ENCODE measurements at places on chromosomes 6 and 20. TPM values are rescaled to one million over a fixed set of nuclear protein-coding genes. Genes with fewer than 3 reads are reported as not detected.

- no peak overlapping the region for H3K4me3 ChIP-seq
- H3K36me3 ChIP-seq = no peaks in the 10 kb centered on the region
- H3K27me3 ChIP-seq = no peaks in the 10 kb centered on the region
- no peaks in the 10 kb centered on the region for H3K4me1 ChIP-seq
- no peak overlapping the region for H3K27ac ChIP-seq
- no peak for DNase-seq
Observed at GRCh38 chr6:12258191-12258590, 32.0 kb upstream of the EDN1 start.

GRCh38 chr6:132952986-132953385 lies 138.6 kb downstream of the RPS12 start:
- no peaks in the 10 kb centered on the region for H3K27me3 ChIP-seq
- H3K4me3 ChIP-seq = no peak overlapping the region
- no peak overlapping the region for H3K27ac ChIP-seq
- no peaks in the 10 kb centered on the region for H3K4me1 ChIP-seq

GRCh38 chr6:112163295-112164257 lies 76.2 kb downstream of the FAM229B start:
- DNase-seq = peak; percentile 46
- H3K4me1 ChIP-seq = no peaks in the 10 kb centered on the region
- no peak overlapping the region for H3K27ac ChIP-seq

DNA sequence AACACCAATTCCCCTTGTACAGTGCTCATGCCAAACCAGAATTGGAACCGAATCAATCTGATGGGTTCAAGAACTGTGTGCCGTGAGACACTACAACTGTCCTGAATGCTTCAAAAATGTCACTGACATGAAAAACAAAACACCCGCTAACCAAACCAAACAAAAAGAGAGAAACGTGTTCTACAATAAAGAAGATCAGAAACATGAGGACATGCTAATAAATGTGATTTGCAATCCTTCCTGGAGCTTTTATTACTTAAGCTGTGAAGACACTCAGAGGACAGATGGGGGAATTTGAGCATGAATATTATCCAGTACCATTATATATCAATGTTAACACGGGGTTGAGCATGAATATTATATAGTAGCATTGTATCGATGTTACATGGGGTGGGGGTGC lies 72.2 kb upstream of the NFATC2 start:
- DNase-seq = no peak
- peaks cover 37% of the 10 kb centered on the region for H3K36me3 ChIP-seq
- H3K4me1 ChIP-seq = no peaks in the 10 kb centered on the region
- no peak overlapping the region for H3K27ac ChIP-seq

- H3K27ac ChIP-seq = no peak overlapping the region
Observed at GRCh38 chr6:35808688-35809087, 3.5 kb downstream of the LHFPL5 start.

DNA sequence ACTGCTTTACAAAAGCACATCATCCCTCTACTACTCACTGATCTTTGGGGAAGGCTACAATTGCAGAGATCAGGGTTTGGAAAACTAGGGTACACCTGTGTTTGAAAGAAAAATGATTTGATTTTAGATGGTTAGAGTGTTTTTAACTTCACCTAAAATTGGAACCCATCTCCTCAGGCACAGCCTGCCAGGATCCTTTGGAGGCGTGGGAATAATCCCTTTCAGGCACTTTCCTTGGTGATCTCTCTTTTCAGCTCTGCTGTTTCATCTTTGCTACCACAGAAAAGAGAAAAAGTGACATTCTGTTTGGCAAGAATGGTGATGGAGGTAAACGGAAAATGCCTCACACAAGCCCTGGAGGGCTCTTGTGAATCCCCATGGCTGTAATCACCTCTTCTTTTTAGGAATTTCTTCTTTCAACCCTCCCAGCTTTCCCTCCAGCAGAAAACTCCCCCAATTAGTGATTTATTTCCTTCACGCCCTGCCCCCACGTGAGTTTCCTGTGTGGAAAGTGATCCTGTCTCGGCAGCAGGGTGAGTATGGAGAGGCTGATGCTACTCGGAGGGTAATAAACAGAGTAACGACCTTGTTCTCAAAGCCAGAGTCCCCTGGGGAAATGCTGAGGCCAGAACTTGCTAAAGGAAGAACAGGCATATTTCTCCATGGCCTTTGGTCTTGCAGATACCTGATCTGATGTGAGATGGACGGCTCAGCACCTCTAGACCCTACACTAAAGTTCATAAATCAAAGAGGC lies 9.2 kb downstream of the KCNG1 start:
- no peaks in the 10 kb centered on the region for H3K27me3 ChIP-seq
- H3K36me3 ChIP-seq = no peaks in the 10 kb centered on the region

DNA sequence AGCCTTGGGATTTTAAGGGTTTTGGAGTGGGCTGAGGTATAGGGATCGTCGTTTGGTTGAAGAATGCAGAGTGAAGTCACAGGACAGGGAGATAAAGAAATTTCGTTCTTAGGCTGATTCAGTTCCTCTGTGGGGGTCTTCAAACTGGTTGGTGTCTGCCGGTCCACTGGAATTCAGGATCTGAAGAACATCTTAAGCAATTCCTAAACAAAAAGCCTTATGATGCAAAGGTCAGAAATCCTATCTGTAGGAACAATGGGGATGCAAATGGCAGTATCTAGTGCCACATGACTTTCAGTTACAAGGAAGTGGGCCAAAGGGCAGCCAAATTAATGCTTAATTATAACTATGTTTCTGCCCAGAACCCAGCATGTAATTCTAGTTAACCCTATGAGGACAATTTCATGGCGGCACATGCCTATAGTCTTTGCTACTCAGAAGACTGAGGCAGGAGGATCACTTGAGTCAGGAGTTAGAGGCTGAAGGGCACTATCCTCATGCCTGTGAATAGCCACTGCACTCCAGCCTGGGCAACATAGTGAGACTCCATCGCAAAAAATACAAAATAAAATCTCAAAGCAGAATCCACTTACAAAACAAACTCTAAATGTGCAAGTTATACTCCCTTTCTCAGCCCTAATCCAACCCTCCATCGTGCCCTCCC lies 4.6 kb upstream of the SLC2A10 start:
- H3K4me1 ChIP-seq = no peaks in the 10 kb centered on the region
- no peaks in the 10 kb centered on the region for H3K36me3 ChIP-seq
- no peak for DNase-seq
- no peak overlapping the region for H3K4me3 ChIP-seq
- no peak overlapping the region for H3K27ac ChIP-seq

DNA sequence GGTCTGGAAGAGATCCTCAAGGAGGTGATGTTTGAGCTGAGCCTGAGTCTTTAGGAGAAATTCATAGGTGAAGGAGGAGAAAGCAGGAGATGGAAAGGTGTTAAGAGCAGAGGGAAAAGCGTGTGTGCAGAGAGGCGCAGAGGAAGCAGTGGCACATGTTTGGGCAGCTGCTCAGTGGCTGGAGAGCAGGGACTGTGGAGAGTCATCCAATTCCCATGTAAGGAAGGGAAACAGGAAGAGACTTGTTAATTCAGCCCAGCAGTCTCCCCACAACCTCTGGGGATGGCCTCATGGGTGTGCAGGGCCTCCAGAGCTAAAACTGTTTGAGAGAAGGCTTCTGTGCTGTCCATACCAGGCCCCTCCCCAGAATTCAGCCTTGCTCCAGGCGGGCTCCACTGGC lies 16.2 kb downstream of the AAR2 start:
- DNase-seq = no peak
- H3K4me3 ChIP-seq = no peak overlapping the region
- H3K27me3 ChIP-seq = no peaks in the 10 kb centered on the region

DNA sequence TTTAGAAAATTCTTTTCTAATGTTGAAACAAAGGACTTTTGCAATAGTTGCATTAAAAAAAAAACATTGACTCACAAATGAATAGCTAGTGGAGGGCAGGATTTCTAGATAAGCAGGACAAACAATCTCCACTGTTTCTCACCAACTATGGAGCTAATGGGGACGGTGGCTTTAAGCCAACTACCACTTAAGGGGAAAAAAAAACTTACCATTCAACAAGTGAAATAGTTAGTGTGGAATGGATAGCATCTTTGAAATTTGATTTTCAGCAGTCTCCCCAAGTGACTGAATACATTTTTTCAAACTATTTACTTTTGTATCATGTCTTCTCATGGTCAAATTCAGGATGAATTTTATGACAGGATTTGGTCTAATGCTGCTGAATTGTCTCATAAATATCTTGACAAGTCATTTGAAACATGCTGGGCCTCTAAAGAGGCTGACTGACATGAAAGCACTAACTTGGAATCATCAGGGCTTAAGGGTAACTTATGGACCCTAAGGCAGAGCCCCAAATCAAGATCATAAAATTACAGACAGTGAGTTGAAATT lies 100.5 kb downstream of the EYA4 start:
- no peak overlapping the region for H3K4me3 ChIP-seq
- no peaks in the 10 kb centered on the region for H3K4me1 ChIP-seq
- no peaks in the 10 kb centered on the region for H3K27me3 ChIP-seq
- H3K27ac ChIP-seq = no peak overlapping the region
- no peaks in the 10 kb centered on the region for H3K36me3 ChIP-seq

GRCh38 chr6:41255110-41255509 lies 27.0 kb downstream of the TREML4 start:
- H3K27ac ChIP-seq = no peak overlapping the region
- peaks cover 15% of the 10 kb centered on the region for H3K4me1 ChIP-seq
- no peaks in the 10 kb centered on the region for H3K36me3 ChIP-seq
- H3K4me3 ChIP-seq = no peak overlapping the region
- no peaks in the 10 kb centered on the region for H3K27me3 ChIP-seq
- no peak for DNase-seq

DNA sequence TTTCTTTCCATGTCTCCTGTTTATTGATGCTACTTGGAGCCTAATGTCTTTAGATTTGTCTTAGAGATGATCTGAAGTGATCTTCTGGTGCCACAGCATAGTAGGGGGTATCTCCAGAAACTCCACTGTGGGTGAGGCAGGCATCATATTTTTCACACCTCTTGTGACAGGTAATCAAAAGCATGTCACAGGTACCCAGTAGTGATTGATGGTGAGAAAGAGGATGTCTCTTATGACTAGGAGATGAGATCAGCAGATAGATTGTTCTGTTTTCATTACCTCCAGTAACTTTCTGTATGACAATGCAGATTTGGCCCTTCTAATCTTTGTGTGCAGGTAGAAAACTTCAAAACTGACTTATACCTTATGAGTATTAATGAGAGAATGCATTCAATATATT lies 13.5 kb downstream of the NCOA7 start:
- H3K27me3 ChIP-seq = no peaks in the 10 kb centered on the region
- H3K27ac ChIP-seq = no peak overlapping the region
- peaks cover 11% of the 10 kb centered on the region for H3K4me1 ChIP-seq
- no peaks in the 10 kb centered on the region for H3K36me3 ChIP-seq
- no peak for DNase-seq

GRCh38 chr20:46967646-46968045 lies 73.0 kb downstream of the EYA2 start:
- no peak overlapping the region for H3K27ac ChIP-seq
- H3K36me3 ChIP-seq = no peaks in the 10 kb centered on the region
- no peaks in the 10 kb centered on the region for H3K27me3 ChIP-seq
- DNase-seq = no peak

- peak overlapping the region; percentile 88 for H3K27ac ChIP-seq
- peak overlapping the region; percentile 97 for H3K4me3 ChIP-seq
- H3K27me3 ChIP-seq = no peaks in the 10 kb centered on the region
- peak; percentile 75 for DNase-seq
- H3K36me3 ChIP-seq = peaks cover 5% of the 10 kb centered on the region
- peaks cover 6% of the 10 kb centered on the region for H3K4me1 ChIP-seq
Observed at GRCh38 chr20:23349338-23350195, 1.0 kb upstream of the NXT1 start.

DNA sequence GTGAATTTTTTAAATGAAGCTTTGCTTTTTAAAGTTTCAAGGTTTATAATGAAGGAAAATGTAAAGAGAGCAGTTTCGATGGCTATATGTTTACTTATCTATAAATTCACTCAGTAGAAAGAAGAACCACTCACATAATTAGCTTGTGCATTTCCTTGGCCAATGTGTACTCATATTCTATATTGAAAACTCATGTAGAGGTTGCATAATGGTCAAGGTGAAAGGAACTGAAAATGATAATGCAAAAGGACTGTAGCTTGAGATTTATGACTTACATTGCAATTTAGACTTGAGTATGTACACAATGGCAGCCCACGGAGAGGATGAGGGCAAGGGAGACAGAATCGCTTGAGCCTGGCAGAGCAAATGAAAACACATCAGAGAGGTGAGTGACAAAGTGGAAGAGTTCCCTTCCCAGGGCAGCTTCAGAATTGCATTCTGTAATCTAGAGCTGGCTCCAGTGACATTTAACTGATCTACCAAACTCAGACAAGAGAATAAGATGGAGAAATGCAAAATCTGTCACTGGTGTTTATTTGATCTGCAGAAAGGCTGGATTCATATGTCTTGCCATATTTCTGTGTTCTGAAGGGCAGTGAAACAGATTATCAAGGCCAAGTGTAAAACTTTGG lies 191.8 kb downstream of the TMEM200A start:
- no peak overlapping the region for H3K27ac ChIP-seq
- no peak overlapping the region for H3K4me3 ChIP-seq
- no peak for DNase-seq
- H3K36me3 ChIP-seq = no peaks in the 10 kb centered on the region
- no peaks in the 10 kb centered on the region for H3K4me1 ChIP-seq

DNA sequence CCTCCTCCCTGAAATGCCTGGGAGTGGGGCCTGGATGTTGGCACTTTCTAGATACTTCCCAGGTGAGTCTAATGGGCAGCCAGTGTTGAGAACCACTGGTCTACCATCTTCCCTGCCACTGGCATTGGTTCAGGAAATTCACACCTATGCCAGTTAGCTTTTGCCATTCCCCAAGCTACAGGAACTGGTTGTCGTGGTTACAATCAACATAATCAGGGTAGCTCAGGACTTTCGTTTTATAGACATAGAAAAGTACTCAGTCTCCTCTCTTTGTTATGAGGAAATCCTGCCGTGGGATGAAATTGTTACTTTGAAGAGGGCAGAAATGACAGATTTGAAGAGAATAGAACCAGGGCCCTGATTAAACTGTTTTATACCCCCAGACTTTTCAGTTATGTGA lies 127.9 kb upstream of the FOXO3 start:
- H3K36me3 ChIP-seq = no peaks in the 10 kb centered on the region
- H3K4me1 ChIP-seq = no peaks in the 10 kb centered on the region
- H3K4me3 ChIP-seq = no peak overlapping the region
- H3K27ac ChIP-seq = no peak overlapping the region
- H3K27me3 ChIP-seq = no peaks in the 10 kb centered on the region

GRCh38 chr6:31332637-31333602 lies 24.1 kb downstream of the HLA-B start:
- no peak overlapping the region for H3K4me3 ChIP-seq
- no peak overlapping the region for H3K27ac ChIP-seq
- H3K27me3 ChIP-seq = no peaks in the 10 kb centered on the region
- H3K4me1 ChIP-seq = no peaks in the 10 kb centered on the region
- DNase-seq = no peak

GRCh38 chr6:106182455-106182854 lies 96.3 kb downstream of the PRDM1 start:
- no peak overlapping the region for H3K4me3 ChIP-seq
- no peaks in the 10 kb centered on the region for H3K4me1 ChIP-seq
- DNase-seq = no peak
- H3K36me3 ChIP-seq = no peaks in the 10 kb centered on the region
- H3K27ac ChIP-seq = no peak overlapping the region
- no peaks in the 10 kb centered on the region for H3K27me3 ChIP-seq

WFDC9 gene
- total RNA-seq = not detected

ADGRF4 gene
- not detected for total RNA-seq

CLPSL2 gene
- total RNA-seq = 3.1 TPM

PKIB gene
- total RNA-seq = 3.4 TPM

CTAGE9 gene
- not detected for total RNA-seq

CDH26 gene
- 0.13 TPM for total RNA-seq

LTB gene
- 0.74 TPM for total RNA-seq

TXLNB gene
- 0.18 TPM for total RNA-seq

DEFB124 gene
- not detected for total RNA-seq

FAM217A gene
- total RNA-seq = 0.32 TPM

SMLR1 gene
- total RNA-seq = not detected

BTNL2 gene
- not detected for total RNA-seq
